H54 (cell line): ENCODE measurements at places on chromosomes 7 and 10.

GRCh38 chr10:69475433-69475830, 24.2 kb downstream of the TSPAN15 start:
- DNase-seq = no peak

DNA sequence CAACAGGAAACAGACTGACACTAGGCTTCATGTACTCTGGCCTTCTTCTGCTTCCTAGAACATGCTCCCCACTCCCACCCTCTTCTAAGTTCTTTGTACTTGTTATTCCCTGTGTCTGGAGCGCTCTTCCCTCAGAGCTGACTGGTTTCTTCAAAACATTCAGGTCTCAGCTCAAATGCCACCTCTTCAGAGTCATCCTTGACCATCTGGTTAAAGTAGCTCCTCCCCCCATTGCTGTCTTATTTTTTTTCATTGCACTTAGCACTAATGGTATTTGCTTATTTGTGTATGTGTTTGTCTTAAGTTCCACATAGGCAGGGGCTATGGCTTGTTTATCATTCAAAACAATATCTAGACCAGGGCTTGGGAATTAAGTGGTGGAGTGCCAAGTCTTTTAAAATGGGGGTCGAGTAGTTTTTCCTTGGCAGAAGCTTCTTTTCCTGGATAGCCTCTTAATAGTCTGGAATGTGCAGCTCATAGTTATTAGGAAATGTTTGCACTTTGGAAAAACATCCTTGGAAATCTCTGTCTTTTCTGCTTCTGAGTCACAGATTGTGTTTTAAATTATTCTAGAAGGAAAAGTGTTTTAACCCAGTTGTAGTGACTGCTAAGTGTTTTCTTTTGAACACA, 60.0 kb downstream of the RALA start:
- no peak for DNase-seq

DNA sequence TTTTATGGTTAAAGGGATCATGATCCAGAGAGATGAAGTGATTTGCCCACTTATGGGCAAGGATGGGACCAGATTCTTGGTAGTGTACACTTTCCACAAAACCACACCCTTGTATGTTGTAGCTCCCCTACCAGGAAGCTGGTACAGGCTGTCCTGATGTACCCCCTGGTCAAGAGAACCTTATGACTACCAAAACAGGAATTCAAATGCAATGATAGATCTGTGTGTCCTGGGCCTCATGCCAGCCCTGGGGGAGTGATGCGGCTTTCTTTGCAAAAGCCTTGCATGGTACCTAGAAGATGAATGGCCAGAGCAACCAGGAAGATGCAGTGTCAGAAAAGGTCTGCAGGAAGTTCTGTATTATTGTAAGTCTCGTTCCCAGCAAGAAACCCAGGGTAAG, 94.9 kb upstream of the AGK start:
- DNase-seq = peak; percentile 19

DNA sequence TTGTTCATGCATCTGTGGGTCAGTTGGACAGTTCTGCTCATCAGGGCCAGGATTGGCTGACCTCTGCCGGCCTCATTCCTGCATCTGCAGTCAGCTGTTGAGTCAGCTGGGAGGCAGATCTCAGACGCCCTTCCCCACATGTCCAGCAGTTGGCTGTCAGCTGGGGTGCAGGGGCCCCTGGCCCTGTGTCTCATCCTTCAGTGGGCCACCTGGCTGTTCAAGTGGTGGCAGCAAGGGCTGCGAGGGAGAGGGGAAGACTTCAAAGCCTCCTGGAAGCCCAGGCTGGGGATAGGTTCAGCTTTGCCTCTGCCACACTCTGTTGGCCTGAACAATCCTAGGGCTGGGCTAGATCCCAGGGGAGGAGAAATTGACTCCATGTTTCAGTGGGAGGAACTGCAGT, 33.2 kb downstream of the TACR2 start:
- peak; percentile 56 for DNase-seq

- DNase-seq = no peak
These were observed 117.9 kb downstream of the SLIT1 start for GRCh38 chr10:97067716-97068391.

DNA sequence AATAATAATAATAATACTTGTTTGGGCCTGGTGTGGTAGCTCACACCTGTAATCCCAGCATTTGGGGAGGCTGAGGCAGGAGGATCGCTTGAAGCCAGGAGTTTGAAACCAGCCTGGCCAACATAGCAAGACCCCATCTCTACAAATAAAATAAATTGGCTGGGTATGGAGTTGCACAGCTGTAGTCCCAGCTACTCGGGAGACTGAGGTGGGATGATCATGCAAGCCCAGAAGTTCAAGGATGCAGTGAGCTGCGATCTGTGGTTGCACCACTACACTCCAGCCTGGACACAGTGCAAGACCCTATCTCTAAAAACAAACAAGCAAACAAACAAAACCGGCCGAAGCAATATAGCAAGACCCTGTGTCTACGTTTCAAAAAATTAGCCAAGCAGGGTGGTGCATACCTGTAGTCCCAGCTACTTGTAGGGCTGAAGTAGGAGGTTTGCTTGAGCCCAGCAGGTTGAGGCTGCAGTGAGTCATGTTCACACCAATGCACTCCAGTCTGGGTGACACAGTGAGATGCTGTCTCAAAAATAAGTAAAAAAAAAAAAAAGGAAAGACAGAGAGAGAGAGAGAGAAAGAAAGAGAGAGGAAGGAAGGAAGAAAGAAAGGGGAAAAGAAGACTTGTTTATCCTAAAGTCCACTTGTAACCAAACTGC, 85.6 kb upstream of the KDM7A start:
- no peak for DNase-seq

GRCh38 chr10:83539528-83540308, 599.6 kb upstream of the GHITM start:
- no peak for DNase-seq

GRCh38 chr10:95260397-95260881, 30.4 kb downstream of the PDLIM1 start:
- DNase-seq = peak; percentile 74

DNA sequence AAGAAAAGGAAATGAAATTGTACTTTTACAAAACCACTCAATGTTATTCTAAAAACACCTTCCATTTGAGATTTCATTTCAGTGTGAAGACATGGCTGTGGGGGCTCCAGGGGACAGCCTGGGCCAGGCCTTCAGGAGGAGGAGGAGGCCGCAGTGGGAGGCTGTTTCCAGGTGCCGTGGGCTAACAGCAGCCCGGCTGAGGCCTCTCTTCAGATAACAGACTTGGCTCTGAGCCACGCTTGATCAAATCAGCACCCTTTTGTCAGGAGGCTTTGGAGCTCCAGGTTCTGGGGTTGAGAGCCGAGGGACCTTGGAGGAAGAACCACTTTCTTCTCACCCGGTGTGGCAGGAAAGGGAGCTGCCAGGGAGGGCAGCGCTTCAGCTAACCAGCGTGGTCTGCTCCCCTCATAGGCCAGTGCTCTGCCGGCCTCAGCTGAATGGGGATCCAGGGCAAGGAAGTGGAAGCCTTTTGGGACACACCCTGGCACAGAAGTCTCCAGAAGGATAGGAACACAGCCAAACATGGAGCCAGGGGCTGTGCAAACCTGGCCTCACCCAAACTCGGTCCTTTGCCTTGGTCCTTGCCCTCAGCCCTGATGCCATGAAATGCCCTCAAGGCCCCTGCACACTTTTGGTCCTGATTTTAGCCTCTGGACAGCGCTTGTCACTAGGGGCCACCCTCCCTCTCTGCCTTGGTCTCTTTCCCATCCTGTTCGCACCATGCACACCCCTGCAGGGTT, 23.5 kb upstream of the CHST15 start:
- DNase-seq = no peak

DNA sequence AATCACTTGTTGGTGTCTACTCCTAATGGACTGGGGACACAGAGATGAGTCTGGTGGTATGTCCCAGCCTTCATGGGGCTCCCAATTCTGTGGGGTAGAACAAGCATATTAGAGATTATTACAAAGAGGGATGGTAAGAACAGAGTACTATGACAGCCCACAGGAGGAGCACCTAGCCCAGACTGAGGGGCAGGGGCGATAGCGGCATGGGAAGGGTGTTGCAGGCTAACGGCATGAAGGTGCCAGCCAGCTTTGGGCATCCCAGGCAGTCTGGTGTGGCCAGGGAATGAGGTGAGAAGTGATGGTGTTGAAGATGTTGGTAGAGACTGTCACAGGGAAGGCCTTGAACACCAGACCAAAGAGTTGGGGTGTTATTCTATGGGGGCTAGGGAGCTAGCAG, 280.0 kb downstream of the RPS24 start:
- no peak for DNase-seq

GRCh38 chr7:123615344-123615743, 13.7 kb downstream of the ASB15 start:
- DNase-seq = no peak

GRCh38 chr10:23442936-23443335, 4.1 kb downstream of the OTUD1 start:
- peak; percentile 45 for DNase-seq

- no peak for DNase-seq
These were observed 207.1 kb downstream of the KCNMA1 start for GRCh38 chr10:77430530-77430929.

GRCh38 chr7:122166740-122167139, 22.7 kb upstream of the AASS start:
- peak; percentile 24 for DNase-seq

GRCh38 chr7:158431941-158432347, 155.7 kb downstream of the PTPRN2 start:
- DNase-seq = peak; percentile 79

- no peak for DNase-seq
These were observed 566.6 kb downstream of the KCNMA1 start for GRCh38 chr10:77071001-77071511.

DNA sequence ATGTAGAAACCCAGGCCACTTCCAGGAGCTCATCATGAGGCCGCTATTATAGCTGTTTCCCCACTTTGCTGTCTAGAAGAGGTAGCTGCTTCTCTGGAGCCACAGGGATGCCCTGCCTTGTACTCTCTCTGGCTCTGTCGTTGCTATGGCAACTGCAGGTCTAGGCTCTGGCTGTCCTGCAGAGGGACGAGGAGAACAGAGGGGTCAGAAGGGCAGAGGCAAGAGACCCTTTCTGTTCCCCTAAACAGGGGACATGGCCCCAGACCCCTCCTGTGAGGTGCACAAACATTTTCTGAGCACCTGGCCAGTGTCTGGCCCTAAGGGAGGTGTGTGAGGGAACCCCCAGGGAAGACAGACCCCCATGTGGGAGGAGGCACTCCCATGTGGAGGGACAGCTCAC, 31.4 kb downstream of the ITPRIP start:
- DNase-seq = no peak

DNA sequence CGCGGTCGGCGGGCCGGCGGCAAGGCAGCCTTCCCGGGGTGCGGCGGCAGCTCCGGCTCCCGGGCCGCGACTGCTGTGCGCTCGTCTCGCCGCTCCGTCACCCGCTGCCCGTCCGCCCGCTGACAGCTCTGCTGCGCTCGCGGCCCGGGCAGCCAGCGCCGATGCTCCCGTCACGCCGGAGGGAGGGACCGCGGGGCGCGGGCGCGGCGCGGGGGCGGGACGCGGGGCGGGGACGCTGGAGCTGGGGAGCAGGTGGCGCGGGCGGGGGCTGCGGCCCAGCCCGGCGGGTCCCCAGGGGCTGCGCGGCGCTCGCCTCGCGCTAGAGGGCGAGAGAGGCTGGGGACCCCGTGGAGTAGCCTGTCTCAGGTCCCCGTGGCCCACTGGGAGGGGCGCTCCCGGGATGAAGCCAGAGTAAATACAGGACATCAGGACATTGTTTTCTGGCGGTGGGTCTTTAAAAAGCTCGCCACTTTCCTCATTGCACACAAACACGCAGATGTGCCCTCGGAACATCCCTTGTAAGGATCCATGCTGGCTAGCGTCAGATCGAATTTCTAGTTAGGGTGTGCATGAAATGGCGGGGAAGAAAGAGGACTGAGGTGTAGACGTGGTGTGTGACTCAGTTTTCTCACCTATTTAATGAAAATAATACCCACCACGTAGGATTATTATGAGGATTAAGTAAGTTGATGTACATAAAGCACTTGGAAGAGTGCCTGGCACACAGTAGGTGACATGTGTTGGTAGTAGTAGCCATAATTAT, at the start of gene ELAPOR2:
ELAPOR2 (minus strand) TSS at position 130 of the 763 bp plus-strand sequence. CDS start 141 bp downstream, outside the sequence.
- peak; percentile 16 for DNase-seq

DNA sequence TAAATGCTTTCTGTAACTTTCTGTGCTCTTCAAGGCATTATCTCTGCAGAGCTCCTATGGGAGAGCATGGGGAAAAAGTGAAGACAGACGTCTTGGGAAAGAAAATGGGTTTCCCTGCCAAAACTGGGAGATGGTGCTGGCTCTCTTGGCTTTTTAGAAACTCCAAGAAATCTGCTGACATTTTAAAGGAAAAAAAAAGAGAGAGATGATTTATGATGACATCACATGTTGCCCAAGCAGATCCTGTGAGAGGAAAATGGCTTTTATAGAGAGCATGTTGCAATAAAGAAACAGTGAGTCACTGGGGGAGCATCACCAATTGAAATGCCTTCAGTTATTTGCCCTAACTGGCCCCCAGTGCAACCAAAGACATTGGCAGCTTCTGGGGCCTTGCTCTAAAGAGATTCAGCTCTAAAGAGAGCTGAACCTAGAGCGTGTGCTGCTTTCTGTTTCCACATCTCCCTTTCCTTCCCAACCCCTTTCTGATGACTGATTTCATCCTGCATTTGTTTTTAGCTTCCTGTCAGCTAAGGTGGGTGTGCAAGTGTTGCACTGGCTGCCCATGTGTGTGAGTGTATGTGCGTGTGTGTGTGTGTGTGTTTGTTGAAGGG, 37.7 kb downstream of the LRMDA start:
- DNase-seq = peak; percentile 76

DNA sequence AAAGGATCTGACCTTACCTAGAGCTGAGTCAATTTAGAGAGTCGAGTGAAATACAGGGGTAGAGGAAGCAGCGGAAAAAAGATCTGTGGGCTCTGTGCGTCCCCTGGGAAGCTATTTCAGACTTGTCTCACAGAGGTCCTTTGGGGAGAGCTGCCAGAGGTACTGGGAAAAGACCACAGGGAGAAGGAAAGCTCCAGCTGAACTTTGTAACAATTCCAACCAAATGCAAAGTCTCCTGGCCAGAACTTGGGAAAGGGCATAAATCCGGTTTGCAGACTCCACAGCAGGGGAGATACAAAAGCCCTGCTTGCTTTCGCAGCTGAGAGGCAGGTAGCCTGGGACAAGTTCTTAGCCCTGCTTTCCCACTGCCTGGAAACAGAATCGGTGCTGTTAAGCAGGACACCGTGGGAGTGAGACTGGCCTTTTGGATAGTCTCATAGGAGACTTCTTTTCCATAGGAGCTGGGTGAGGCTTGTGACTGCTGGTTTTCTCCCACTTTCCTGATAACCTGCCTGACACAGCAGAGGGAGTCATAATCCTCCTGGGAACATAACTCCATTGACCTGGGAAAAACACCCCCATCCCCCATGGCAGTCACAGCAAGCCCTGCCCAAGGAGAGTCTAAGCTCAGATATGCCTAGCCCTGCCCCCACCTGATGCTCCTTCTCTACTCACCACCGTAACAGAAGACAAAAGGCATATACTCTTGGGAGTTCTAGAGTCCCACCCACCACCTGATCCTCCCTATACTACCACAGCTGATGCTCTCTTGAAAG, 926.2 kb downstream of the KCNMA1 start:
- DNase-seq = no peak

DNA sequence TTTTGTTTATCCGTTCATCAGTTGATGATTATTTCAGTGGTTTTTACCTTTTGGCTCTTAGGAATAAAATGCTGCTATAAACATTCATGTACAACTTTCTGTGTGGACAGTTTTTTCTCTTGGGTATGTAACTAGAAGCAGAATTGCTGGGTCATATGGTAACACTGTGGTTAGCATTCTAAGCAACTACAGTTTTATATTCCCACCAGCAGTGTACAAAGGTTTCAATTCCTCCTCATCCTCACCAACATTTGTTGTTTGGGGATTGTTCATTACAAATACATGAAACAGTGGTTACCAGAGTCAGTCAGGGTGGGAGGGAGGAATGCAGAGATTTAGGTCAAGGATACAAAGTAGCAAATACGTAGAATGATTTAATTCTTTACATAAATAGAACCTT, 97.0 kb downstream of the NPSR1 start:
- DNase-seq = no peak

- no peak for DNase-seq
These were observed 35.2 kb downstream of the CREB3L2 start for GRCh38 chr7:137966641-137967142.
